T-helper 17 cell (primary cell): ENCODE measurements at places on chromosomes 7 and 10. TPM values are rescaled to one million over a fixed set of nuclear protein-coding genes. Genes with fewer than 3 reads are reported as not detected.

Gene TEX36
- total RNA-seq, result not detected

Gene LFNG
- 110 TPM for total RNA-seq

Gene PLPP4
- not detected for total RNA-seq

Gene NUTM2D
- 1.6 TPM for total RNA-seq

Gene PODXL
- total RNA-seq, result 0.47 TPM

Gene RASA4B
- total RNA-seq, result 23.7 TPM

Gene NCF1
- 1.1 TPM for total RNA-seq
